ENCODE measurements at places on chromosomes 11 and 22.

GRCh38 chr11:1157645-1158591 lies at the start of gene MUC5AC:
MUC5AC (plus strand) TSS chr11:1157953; CDS start chr11:1158000, 47 bp downstream.
- no peak for DNase-seq

DNA sequence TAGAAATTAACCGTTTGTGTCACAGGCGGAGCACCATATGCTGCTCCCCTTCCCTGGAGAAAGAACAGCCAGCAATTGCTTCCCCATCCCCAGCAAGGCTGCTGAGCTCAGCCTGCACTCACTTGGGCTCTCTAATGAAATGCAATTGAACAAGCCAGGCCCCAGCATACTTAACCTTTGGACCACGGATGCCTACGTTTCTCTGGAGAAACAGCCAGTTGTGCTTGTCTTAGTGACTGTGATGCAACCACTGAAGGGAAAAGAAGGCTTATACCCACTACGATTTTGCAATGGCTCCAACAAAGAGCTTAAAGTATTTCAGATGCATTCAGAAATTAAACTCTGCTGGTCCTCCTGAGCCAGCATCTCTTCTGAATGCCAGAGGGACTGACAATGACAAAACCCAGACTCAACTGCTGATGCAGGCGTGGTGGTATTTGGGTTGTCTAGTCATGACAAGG lies 51.3 kb upstream of the SESN3 start:
- DNase-seq, result no peak

DNA sequence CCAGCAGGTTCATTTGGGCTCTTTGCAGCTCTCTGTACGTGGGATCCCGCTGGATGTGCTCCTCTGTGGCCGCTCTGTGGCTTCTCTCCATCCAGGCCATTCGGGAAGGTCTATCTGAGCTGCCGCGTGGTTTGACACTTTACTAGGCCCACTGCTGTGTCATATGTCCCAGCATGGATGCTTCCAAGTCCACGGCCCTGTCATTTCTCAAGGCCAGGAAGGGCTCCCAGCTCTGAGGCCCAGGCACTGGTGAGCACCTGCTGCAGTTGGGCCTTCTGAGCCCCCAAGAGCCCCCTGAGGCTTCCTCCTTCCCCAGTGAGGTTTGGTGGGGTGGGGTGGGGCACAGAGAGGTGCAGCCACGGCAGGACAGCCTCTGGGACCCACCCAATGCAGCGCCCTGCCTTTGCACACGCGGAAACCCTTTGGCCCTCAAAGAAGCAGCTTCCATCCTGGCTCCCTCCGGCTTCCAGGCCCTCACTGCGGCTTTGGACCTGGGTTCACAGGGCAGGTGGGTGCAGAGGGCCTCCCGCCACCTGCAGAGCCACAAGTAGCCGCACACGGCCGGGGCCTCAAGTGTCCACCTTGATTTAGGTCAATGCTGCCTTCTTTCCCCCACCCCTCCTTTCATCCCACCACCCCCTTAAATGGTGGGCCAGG lies 44.5 kb upstream of the FGF3 start:
- no peak for DNase-seq

GRCh38 chr11:19633276-19633675 lies 79.4 kb upstream of the NAV2 start:
- no peak for DNase-seq

Measured in BE2C (cell line).